Germinal center (tissue), 1 donor: ENCODE measurements at places on chromosomes 13 and 19.

GRCh38 chr19:57546513-57546912 lies 13.2 kb downstream of the ZNF550 start:
- no peak for DNase-seq

DNA sequence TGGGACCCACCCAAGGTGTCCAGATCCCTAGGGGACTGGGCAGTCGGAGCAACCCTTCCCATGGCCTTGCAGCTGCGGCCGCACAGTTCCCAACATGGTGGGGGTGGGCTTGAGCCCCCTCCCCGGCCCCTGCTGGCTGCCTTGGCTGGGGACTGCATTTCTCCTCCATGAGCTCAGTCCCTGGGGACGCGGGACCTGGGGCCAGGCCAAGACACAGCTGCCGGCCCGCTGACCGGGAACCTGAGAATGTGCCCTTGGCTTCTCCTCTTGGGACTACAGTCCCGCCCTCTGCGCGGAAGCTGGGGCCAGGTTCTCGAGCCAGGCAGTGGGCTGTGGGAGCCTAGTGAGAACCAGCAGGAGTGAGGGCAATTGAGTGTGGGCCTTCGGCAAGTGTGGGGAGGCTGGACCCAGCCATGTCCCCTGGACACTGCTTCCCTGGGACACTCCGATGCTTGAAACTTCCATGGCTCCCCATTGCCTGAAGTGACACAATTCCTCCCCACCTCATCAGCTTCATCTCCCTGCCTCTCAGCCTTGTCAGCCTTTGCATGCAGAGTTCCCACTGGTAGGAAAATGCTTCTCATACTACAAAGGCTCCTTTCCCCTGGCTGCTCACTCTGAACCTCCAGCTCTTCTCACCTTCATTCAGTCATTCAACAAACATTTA lies 13.1 kb upstream of the NOTCH3 start:
- DNase-seq, result no peak

GRCh38 chr19:48635263-48635965 lies 1.8 kb downstream of the DBP start:
- peak; percentile 87 for DNase-seq

- peak; percentile 82 for DNase-seq
Measured at GRCh38 chr19:12676384-12676792, 5.3 kb downstream of the DHPS start.

- DNase-seq, result no peak
Measured at GRCh38 chr13:50309318-50309717, 294.1 kb downstream of the KCNRG start.

GRCh38 chr19:57075125-57075524 lies 44.7 kb upstream of the USP29 start:
- DNase-seq, result no peak

DNA sequence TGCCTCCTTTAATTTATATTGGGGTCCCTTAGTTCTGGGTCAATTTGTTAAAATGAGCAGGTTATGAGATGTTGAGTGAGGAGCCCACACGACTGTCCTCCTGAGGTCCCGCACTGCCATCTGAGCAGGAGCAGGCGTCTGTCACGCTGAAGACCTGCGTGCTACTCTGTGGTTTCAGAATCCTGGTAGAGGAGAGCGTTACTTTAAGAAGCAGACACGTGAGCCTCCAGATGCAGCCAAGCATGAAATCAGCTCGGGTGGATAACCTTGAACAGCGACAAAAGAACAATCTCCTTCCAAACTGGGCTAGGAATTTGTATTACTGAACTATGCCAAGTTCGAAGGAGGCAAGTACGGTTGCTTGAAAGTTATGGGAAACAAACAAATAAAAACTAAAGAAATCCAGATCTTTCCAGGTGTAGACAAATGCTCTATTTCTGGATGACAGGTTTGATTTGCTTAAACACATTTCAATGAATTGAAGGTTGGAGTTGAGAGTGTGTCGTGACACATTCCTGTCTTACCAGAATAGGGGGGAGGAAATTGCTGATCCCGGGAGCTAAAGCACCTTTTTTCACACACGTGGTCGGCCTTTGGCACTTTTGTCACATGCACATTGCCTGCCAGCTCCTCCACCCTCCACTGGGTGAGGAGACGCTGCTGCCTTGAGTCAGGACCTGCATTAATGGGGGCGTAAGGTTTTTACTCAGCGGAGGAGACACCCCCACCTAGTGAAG lies 945.5 kb upstream of the SLC10A2 start:
- DNase-seq, result no peak

DNA sequence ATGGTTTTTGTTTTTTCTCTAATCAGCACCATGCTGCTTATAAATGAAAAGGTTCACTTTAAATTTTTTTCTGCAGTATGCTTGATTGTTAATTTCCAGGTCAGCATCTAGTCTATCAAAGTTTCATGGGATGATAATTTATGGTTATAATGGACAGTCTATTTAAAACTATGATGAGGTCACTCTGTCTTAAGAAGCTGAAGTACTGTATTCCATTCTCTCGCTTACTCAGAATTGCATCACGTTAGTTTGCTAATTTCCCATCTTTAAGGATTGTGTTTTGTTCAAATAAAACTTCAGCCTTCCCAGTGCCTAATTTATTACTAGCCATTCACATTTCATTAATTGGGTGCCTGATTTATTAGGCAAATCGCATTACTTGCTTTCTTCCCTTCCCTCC lies 94.3 kb downstream of the GPC6 start:
- no peak for DNase-seq

- peak; percentile 62 for DNase-seq
Measured at GRCh38 chr13:32427852-32428580, at the start of gene N4BP2L1. TSS of gene N4BP2L1 (minus strand) at chr13:32428130. CDS start at chr13:32428082, 48 bp downstream.

DNA sequence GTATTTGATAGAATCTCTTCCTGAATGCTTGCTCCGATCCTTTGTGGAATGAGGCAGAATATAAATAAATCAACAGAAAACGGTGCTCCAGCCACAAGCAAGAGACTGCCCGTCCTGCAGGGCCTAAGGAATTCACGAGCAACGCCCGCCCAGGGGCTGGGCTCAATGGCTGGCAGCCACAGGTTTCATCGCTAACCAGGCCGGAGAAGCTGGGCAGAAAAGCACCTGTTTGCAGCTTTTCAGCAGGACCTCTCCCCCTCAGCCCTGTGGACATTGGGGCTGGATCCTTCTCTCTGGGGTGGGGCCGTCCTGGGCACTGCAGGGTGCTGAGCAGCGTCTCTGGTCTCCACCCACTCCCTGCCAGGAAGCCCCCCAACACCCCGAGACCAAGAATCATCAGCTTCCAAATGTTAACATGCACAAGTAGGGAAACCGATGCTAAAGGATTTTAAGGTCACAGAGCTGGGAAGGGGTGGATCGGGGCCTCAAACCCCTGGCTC lies 102.5 kb downstream of the GADD45B start:
- no peak for DNase-seq

DNA sequence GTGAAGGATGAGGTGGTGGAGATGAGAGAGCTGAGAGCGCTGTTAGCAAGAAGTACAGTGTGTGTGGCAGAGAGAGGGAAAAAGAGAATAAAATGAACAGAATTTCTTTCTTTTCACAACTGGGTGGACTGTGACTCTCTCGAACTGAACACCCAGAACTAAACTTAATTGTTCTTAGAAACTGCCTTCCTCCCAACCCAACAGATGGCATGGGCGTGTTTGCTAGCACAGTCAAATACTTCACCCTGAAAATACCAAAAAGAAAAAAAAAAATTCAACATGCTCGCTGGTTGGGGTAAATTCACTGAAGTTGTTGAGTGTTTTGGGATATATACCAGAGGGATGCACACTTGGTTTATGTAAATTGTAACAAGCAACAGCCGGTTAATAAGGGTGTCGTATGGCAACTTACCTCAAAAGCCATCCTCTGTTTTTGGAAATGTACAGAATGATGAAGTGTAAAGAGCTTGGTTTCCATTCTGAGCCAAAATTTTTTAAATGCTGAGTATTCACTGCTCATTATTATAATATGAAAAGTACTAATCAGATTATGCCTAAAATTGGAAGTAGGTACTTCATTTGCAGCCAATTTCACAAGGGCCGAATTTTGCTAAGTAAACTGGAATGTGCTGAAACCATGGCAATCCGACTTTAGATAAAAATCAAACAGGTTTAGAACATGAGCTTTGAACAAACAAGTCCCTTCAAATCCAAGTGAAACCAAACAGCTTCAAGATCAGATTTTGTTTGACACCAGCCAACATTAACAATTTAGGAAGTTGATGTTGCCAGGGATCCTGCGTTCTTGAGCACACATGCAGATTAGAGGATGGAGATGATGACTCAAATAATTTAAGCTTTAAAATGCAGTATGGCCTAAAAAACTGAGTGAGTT lies 115.8 kb downstream of the ZIC5 start:
- DNase-seq, result no peak

DNA sequence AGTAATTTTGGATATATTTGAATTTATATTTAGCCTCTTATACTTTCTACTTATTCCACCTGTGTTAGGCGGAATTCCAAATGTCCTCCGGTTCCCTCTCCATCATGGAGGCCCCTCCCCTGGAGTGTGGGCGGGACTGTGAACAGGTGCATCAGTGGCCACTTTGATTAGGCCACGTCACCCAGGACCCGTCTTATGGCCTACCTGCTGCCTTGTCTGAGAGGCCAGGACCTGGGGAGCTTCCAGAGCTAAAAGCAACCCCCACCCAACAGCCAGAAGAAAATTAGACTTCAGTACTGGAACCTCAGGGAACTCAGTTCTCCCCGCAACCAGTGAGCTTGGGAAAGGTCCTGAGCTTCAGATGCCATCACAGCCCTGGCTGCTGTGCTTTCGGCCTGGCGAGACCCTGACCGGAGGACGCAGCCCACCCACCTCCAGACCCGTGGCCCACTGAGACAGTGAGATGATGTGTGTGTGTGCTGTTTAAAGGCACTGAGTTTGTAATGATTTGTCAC lies 200.2 kb upstream of the SOX1 start:
- DNase-seq, result no peak

- DNase-seq, result no peak
Measured at GRCh38 chr13:92989301-92989700, 237.3 kb upstream of the GPC6 start.
